ENCODE measurements at places on chromosomes 7 and 10.

DNA sequence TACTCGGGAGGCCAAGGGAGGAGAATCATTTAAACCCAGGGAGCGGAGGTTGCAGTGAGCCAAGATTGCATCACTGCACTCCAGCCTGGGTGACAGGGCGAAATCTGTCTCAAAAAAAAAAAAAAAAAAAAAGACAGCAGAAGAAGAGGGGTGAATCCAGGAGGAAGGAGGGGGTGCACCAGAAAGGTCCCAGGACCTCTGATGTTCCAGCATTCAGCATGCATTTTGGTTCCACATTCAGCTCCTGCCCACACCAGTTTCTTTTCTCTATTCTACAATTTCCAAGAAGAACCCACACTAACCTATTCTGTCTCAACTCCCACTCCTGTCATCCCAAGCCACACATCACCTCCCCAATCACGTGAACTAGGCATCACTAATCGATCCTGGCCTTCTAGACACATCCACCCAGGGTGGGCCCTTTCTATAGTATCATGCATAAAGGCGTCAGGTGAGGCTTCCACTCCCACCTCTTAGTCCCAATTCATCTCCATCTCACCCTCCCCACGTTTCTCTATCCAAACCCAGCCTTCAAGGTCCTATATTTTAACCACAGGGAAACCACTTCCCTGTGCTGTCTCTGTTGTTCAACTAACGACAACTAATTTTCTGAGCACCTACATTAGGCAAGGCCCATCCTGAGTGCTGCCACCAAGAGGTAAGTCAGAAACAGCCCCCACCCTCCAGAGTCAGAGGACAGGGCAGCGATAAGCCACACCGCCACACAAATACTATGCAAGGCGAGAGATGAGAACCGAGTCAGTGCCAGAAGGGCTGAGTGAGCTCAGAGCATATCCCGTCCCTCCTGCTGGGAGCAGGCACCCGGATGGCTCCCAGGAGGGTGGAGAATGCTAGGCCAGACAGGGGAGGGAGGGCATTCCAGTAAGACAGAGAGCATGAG is 2.2 kb downstream of the ANXA11 start:
- DNase-seq = peak; percentile 34

DNA sequence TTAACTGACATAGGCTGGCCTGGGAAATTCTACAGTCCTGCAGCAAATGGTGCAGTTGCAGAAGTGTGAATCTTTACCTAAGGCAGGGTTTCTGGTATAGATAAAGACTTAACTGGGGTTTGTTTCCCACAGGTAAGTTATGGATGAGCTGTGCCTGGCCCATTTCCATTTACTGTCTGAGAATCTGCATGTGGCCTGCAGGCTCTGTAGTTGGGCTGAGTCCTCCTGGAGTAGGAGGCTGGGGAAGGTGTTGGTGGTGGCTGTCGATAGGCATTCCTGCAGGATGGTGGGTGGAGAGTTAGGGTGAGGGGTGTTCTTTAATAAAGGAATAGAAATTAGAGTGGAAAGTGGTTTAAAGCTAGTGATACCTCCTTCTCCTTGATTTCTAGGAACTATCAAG is 193.5 kb downstream of the AUTS2 start:
- DNase-seq = no peak

DNA sequence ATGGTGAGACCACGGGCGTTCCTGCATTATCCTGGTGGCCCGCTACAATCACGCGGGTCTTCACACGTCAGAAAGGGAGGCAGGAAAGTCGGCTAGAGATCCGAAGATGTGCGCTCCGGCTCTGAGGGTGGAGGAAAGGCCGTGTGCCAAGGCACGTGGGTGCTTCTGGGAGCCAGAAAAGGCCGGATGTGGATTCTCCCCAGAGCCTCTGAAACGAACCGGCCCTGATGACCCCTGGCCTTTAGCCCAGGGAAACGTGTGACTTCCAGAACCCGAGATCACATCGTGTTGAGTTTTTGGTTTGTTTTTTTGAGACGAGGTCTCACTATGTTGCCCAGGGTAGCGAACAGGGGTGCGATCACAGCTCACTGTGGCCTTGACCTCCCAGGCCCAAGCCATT is 244.2 kb downstream of the ELFN1 start:
- no peak for DNase-seq

GRCh38 chr7:151342102-151342646 is 562 bp downstream of the NUB1 start:
- peak; percentile 8 for DNase-seq

DNA sequence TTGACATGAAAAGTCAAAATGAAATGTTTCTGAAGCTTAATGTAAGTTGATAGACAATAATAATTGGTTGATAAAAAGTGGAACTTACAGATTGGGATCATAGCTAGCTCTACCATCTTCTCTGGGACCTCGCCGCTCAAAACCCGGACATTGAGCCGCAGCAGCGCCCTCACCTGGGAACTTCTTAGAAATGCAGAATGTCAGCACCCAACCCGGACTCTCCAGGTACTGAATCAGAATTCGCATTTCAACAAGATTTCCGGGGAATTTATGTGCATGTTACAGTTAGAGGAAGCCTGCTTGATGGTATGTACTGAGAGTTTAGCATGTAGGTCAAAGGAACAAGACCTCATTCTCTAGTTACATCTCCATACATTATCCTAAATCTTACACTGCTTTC is 36.7 kb upstream of the ABLIM1 start:
- no peak for DNase-seq

DNA sequence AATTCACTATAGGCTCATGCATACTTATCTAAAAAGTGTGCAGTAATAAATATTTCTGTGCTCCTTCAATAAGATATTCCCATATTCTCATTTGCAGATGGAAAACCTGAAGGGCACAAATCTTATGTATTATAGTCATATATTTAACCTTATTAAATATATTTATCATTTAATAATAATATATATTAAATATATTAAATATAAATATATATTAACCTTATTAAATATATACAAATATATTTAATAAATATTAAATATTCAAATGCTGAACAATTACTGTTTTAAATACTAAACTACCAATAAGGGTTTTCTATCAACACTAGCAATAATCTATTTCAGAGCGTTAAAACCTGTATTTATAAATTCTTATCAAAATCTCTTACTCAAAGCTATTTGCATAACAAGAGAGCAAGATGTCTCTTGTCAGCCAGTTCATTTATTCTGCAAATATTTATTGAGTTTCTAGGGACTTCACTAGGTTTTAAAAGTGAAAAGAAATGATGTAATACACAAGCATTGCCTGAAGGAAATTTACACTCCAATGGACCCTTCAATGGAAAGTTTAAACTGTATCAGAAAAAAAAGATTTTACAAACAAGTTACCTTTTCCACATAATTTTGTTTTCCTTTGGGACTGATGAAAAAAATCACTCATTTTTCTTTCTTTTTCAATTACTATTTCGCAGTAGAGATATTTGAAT is 159.2 kb downstream of the AGMO start:
- DNase-seq = no peak

GRCh38 chr10:13224210-13224995 is 9.8 kb downstream of the UCMA start:
- no peak for DNase-seq

- no peak for DNase-seq
Measured at GRCh38 chr7:121633186-121633585, 237.1 kb upstream of the FAM3C start.

- no peak for DNase-seq
Measured at GRCh38 chr10:113523071-113523470, 29.8 kb upstream of the HABP2 start.

- no peak for DNase-seq
Measured at GRCh38 chr10:4649886-4650508, 176.0 kb upstream of the AKR1E2 start.

GRCh38 chr10:89846281-89846630 is 144.9 kb downstream of the KIF20B start:
- no peak for DNase-seq

GRCh38 chr10:19451356-19451755 is 364.9 kb upstream of the PLXDC2 start:
- DNase-seq = no peak

- no peak for DNase-seq
Measured at GRCh38 chr10:38038932-38039245, 28.4 kb downstream of the ZNF33A start.

GRCh38 chr7:84336303-84336702 is 141.7 kb upstream of the SEMA3A start:
- no peak for DNase-seq

DNA sequence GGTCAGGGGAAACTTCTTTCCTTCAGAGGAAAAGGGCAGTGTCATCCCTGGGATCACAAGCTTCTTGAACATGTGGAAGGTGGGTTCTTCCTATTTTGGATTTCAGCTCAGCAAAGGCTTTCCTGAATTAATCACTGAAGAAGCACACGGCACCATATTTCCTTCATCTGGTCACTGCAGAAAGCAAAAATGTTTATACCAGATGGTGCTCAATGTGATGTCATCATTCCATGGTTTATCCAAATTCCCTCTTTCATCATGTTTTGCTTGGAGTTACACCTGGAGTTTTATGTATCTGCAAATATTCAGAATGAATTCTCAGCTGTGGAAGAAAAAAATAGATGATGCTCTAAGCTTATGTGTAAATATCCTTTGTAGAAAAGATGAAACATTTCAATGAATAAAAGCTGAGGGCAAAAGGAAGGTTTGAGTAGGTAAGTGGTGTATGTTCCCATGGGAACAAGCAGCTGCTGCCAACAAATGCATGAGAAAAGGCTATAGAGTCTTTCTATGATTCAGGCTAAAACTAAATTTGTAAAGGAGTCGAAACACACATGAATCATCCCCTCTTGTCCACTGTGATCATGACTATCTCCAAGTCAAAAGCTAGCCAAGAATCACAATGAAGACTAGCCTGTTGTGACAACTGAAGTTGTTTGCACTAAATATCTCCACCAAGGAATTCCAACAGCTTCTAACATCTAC is 26.9 kb upstream of the BPGM start:
- DNase-seq = peak; percentile 59

All from RWPE1 (cell line).